ENCODE measurements at places on chromosomes 3 and 15. TPM values are rescaled to one million over a fixed set of nuclear protein-coding genes. Genes with fewer than 3 reads are reported as not detected.

TNFSF10 gene
- total RNA-seq, result 94.1 TPM

CAND2 gene
- 1.8 TPM for total RNA-seq

MESP2 gene
- total RNA-seq, result 0.33 TPM

ASB14 gene
- total RNA-seq, result not detected

CSPG4 gene
- 0.18 TPM for total RNA-seq

VGLL3 gene
- 0.36 TPM for total RNA-seq

SLC24A5 gene
- total RNA-seq, result not detected

IQCH gene
- total RNA-seq, result 2.4 TPM

SI gene
- not detected for total RNA-seq

PLXND1 gene
- 1,753 TPM for total RNA-seq

BCHE gene
- 3.1 TPM for total RNA-seq

ADGRG7 gene
- not detected for total RNA-seq

PDHB gene
- total RNA-seq, result 72.8 TPM

RARB gene
- not detected for total RNA-seq

TM4SF18 gene
- total RNA-seq, result 57.4 TPM

SYNPR gene
- total RNA-seq, result not detected

PDCD6IP gene
- 218 TPM for total RNA-seq

GOLGA8H gene
- total RNA-seq, result 0.59 TPM

ANXA2 gene
- total RNA-seq, result 283 TPM

CCR8 gene
- total RNA-seq, result not detected

NRG4 gene
- total RNA-seq, result 2.7 TPM

SMAD6 gene
- 21.3 TPM for total RNA-seq

EXD1 gene
- total RNA-seq, result not detected

CHCHD6 gene
- 9.2 TPM for total RNA-seq

SPCS1 gene
- 83.9 TPM for total RNA-seq

AGBL1 gene
- 0.03 TPM for total RNA-seq

CNOT10 gene
- 42.1 TPM for total RNA-seq

RHCG gene
- not detected for total RNA-seq

RFT1 gene
- 21.1 TPM for total RNA-seq

ZNF197 gene
- 29.6 TPM for total RNA-seq

ALDH1A2 gene
- total RNA-seq, result 2.6 TPM

ADAMTS7 gene
- 55.1 TPM for total RNA-seq

TXNRD3 gene
- 4.8 TPM for total RNA-seq

SLC38A3 gene
- 0.56 TPM for total RNA-seq

SCAANT1 gene
- total RNA-seq, result not detected

CEMIP gene
- not detected for total RNA-seq

TUSC7 gene
- not detected for total RNA-seq

TEX55 gene
- total RNA-seq, result not detected

HTR3E gene
- not detected for total RNA-seq

CCNDBP1 gene
- 31.1 TPM for total RNA-seq

GLDN gene
- 0.21 TPM for total RNA-seq

UROC1 gene
- not detected for total RNA-seq

STAC gene
- total RNA-seq, result 0.18 TPM

TIMP4 gene
- 0.69 TPM for total RNA-seq

UBA3 gene
- 58.9 TPM for total RNA-seq

KBTBD13 gene
- total RNA-seq, result not detected

LRTM1 gene
- not detected for total RNA-seq

SAMMSON gene
- total RNA-seq, result not detected

CPNE9 gene
- 0.31 TPM for total RNA-seq

IGSF11 gene
- total RNA-seq, result 0.18 TPM

PIERCE2 gene
- 1.4 TPM for total RNA-seq

SLC22A13 gene
- total RNA-seq, result 0.21 TPM

FANCD2OS gene
- not detected for total RNA-seq

IL1RAP gene
- 7.7 TPM for total RNA-seq

TADA3 gene
- total RNA-seq, result 35.4 TPM

SAMD7 gene
- not detected for total RNA-seq
